Memory B cell (primary cell): ENCODE measurements at places on chromosomes 1 and 21.
A peak's percentile ranks its signal among the peaks of the same experiment; 100 is the strongest.

GRCh38 chr1:25742316-25742715 is 57.7 kb upstream of the SELENON start:
- no peak for DNase-seq

DNA sequence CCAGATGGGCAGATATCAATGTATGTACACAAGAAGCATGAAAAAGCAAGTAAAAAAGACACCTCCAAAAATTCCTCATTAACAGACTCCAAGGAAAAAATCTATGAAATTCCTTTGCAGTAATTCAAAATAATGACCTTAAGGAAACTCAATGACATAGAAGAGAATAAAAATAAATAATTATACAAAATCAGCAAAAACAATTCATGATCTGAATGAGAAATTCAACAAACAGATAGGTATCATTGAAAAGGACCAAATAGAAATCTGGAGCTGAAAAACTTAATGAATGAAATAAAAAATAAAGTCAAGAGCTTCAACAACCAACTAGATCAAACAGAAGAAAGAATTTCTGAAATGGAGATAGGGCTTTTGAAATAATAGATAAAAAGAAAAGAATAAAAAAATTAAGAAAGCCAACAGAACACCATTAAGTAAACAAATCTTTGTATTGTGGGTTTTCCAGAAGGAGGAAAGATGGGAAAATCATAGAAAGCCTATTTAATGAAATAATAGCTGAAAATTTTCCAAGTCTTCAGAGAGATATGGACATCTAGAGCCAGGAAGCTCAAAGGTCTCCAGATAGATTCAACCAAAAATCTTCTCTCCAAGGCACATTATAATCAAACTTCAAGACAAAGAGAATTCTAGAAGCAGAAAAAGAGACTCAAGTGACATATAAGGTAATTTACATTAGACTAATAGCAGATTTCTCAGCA is 52.0 kb upstream of the KCNK1 start:
- no peak for DNase-seq

GRCh38 chr1:78519446-78519845 is 28.7 kb downstream of the PTGFR start:
- DNase-seq: no peak

GRCh38 chr1:181033128-181033798 is 520 bp upstream of the MR1 start:
- DNase-seq: peak; percentile 28

- no peak for DNase-seq
These were observed 304.1 kb downstream of the PBX1 start for GRCh38 chr1:164863056-164863455.

GRCh38 chr1:38724160-38725131 is 135.1 kb downstream of the RRAGC start:
- no peak for DNase-seq

DNA sequence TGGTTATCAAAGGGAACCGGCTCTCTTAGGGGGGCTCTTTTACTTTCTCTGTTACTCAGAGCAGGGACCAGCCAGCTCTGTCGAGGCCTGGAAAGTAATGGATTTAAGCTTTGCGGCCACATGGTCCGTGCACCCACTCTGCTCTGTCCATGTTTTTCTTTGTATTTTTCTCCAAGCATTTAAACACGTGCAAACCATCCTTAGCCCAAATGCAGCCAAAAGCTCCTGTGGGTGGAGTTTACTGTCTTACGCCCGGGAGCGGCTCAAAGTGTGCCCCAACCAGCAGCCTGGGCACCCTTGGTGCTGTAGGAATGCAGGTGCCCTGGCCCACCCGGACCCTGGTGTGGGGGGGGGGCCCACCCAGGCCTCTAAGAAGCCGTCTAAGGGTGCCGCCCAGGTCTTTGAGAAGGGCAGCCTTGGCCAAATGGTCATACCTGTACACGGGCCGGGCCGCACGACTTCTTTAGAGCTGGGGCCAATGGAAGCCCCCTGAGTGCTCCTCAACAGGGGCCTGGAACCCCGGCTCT is 29.2 kb upstream of the POFUT2 start:
- no peak for DNase-seq

- DNase-seq: no peak
These were observed 9.6 kb downstream of the SMAP2 start for GRCh38 chr1:40383095-40383487.

DNA sequence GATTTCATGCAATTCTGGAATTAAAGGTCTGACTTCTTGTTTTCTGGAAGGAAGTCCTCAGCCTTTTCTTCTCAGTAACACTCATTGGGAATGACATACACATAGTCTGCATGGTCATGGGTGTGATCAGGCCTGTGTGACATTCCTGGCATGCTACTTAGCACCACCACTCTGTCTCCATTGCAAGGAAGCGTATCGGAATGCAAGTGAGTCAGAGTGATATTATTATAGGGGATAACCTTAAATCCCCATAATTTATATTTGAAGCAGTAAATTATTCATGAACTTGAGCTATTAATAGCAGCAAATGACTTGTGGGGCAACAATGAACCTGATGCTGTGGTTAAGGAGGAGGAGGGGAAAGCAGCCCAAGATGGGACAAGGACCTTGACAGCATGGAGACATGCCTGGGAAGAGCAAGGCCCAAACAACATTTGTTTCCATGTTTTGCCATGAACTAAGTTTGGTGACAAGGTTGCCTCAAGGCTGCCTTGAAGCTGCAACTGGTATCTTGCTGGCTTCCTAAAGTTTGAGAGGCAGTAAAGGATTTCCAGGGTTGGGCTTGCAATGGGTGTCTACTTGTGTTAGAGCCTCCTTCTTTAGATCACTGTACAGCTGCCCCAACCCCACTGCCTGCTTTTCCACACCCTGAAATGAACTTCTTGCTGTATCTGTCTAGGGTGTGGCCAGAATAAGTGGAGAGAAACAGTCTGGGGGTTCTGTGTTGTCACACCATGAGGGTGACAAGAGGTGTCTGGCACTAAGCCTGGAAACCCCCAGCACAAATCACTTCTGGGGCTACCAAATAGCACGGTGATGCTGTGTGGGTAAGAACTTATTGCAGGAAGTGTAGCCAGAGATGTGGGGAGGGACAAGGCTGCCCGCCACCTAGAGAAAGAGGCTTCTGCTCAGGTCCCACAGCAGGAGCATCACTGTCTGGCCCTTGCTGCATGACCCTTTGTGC is 4.6 kb downstream of the MAB21L3 start:
- DNase-seq: no peak

DNA sequence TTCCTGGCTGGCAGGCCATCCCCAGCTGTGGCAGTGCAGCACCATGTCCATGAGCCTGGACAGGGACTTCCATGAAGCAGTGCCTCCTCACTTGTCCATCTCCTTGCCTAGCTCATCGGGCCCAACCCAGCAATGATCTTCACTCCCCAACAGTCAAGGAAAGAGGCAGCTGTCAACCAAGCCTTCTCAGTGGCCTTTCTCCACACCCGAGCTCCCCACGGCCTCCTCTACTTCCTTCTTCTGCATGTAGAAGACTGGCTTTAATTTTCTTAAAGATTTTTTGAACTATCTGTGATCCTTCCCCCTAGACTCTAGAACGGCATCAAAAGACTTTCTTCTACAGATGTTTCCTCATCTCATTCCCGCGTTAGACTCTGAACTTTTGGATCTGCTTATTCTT is 65.5 kb upstream of the COA6 start:
- DNase-seq: no peak

DNA sequence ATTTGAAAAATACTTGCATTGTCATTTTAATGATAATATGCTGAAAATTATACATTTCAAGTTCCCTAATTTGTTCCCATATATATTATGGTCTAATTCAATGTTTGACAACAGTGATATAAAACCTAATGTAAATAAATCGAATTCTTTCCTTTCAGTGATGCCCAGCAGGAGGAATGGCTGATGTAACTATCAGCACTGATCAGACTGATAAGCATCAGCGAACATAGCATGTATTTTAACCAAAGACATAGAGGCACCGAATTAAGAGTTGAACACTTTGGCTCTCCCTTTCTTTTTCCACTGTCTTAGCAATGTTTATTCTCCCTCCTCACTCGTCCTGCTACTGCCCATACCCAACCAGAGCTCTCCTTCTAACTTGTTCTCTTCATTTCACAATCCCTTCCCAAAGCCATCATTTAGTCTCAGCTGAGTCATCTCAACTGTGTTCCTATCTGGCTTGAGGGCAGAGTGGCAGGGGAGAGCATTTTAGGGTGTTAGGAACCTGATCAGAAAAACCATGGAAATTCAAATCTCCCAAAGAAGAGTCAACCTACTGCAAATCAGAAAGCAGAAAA is 58.8 kb upstream of the C1orf115 start:
- DNase-seq: no peak

DNA sequence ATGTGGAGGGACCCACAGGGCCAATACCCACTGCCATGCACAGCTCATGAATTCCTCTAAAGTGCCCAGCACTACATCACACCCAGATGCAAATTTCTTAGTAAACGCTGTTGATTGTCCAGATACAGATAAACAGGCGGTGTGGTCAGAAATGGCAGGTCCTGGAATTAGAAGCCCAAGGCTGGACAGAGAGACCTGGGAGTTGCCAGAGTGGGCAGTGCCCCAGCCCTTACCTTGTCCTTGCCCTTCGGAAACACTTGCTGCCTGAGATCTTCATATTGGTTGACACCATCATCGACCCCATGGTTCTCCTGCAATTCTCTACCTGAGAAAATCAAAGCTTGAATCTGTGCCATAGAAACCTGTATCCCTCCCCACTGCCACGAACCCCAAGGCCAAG is 149.3 kb upstream of the ETV3 start:
- no peak for DNase-seq

GRCh38 chr1:8448911-8449661 is 131.2 kb downstream of the SLC45A1 start:
- DNase-seq: no peak

- DNase-seq: no peak
These were observed 519 bp downstream of the RERE start for GRCh38 chr1:8816831-8817411.

GRCh38 chr1:160830321-160831153 is 32.1 kb downstream of the CD244 start:
- peak; percentile 74 for DNase-seq

DNA sequence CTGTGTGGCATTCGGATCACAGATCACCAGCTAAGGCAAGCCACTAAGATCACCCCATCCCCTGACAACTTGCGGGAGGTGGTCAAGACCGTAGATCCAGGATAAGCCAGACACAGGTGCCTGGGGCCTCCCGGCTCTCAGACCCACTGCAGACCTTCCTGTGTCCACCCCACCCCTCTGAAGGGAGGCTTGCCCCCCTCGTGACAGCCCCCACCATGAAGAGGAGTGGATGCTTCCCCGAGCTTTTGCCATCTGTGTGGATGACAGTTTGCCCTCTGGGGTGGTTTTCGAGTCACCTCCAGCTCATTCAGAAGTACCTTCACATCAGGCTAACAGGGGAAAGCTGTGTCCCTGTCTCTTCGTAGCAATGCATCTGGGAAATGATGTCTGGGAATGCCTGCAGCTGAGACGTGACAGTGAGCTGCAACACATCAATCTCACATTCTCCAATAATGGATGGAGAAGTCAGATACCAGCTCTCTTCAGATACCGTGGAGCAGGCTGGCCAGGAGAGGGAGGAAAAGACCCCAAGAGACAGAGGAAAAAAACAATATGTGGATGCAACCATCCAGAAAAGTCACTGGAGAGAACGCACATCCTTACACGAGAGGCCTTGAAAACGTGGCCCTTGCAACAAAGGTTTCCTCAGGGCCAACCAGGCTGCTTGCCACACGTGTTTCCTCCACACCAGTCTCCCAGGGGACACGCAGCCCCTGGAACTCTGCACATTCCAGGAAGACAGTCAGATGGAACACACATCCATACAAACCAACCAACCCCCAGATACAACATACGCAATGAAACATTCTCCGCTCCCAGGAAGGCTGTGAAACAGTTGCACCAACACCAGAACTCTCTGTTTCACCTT is 20.4 kb upstream of the FHAD1 start:
- DNase-seq: no peak

DNA sequence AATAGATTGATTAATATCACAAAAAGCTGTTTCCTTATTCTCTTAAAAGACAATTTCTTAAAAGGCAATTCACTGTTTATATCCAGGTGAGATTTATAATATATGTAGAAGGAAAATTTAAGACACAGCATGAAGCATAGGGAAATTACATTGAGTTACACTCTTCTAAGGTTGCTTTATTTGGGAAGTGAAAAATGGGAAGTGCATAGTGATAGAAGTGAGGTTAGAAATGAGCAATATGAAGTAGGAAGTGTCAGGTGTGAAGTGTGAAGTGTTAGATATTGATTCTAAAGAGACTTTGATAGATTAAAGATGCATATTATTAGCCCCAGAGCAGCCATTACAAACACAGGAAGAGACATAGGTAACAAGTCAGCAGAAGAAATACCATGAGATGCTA is 40.3 kb downstream of the FH start:
- DNase-seq: no peak

- DNase-seq: no peak
These were observed 99.0 kb downstream of the KCNK2 start for GRCh38 chr1:215181518-215181917.

DNA sequence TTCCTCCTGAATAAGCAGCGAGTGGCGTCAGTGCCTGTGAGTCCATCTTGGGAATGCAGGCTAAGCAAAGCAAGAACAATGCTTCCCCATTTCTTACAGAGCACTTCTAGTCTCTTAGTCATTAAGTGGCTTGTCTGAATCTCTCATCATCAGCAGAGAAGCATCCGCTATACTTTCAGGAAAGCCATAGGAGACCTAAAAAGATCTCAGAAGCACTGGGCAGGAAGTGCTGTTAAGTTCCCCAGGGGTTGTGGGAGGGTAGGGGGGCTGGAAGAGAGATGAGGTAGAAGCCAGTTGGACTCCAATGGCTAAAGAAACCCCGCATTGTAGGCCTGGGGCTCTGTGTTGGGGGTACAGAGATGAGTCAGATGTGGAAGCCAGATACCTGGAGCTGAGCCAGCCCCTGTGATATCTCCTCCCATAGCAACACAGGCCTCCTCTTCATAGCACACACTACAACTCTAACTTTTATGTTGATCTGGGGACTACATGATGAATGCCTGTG is 44.9 kb downstream of the SYT6 start:
- DNase-seq: no peak

- DNase-seq: no peak
These were observed 450.8 kb downstream of the PTPRU start for GRCh38 chr1:29687166-29687565.

DNA sequence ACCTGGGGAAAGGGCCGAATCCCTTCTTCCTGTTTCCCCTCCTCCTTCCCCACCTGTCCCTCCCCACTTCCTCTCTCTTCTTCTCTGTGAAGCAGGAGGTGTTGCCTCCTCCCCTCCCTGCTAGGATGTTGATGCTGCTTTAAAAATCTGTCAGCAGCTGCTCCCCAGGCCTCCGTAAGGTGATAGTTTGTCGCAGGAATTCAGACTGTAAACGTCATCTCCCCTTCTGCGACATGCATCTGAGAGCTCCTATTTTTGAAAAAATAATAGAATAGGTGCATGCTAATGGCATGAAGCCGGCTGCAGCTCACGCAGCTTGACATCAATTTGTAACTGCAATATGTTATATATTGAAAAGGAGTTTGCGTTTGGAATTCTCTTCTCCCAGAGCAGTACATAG is 70.1 kb downstream of the KAZN start:
- no peak for DNase-seq

- DNase-seq: no peak
These were observed 52.2 kb upstream of the ROR1 start for GRCh38 chr1:63721531-63722189.

- DNase-seq: no peak
These were observed 73.7 kb downstream of the KCNK2 start for GRCh38 chr1:215156232-215156631.

GRCh38 chr1:225691861-225692516 is 39.1 kb upstream of the ENAH start:
- DNase-seq: no peak

- DNase-seq: no peak
These were observed 5.2 kb downstream of the ZDHHC18 start for GRCh38 chr1:26831546-26832248.
